NCI-H1092 (cell line): ENCODE measurements at places on chromosomes 11 and 22.

DNA sequence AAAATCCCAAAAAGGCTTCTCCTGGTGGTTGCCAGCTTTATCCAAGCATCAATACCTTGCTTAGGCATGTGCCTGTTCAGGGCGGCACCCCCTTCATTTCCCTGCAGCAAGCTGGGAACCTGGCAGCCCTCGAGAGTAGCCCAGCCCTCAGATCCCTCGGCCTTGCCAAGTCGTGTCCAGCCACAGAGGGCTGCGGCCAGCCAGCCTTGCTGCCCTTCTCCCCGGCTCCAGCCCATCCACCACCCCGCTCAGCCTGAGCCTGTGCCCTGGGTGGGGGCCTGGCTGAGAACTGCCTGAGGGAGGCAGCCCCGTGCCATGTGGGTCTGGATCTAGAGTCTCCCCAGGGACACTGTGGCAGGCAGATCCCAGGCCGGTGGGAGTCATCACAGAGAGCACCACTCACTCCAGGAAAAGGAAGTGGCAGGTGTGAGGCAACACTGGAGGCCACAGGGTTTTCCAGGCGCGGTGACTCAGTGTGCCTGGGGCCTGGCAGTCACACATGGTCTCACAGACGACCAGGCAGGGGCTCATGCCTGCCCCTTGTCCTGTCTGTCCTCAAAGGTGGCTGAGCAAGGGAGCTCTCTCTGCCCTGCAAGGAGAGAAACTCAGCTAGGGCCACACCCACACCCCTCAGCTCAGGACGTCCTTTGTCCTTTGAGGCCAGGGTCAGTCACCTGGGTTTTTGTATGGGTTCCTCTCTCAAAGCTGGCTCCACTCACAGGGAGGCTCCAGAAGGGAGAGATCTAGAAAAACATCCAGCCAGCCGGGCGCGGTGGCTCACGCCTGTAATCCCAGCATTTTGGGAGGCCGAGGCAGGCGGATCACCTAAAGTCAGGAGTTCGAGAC lies 12.2 kb upstream of the CDC42BPG start:
- DNase-seq: no peak

- DNase-seq: no peak
These were observed 14.4 kb upstream of the TBC1D10A start for GRCh38 chr22:30340911-30341685.

- no peak for DNase-seq
These were observed 160.3 kb downstream of the MN1 start for GRCh38 chr22:27641049-27641795.

GRCh38 chr22:21762712-21763581 lies 27.4 kb upstream of the YPEL1 start:
- no peak for DNase-seq

GRCh38 chr22:50620593-50621355 lies 7.2 kb downstream of the ARSA start:
- no peak for DNase-seq

GRCh38 chr11:4882543-4882942 lies 843 bp downstream of the OR51T1 start:
- DNase-seq: peak; percentile 38

- peak; percentile 98 for DNase-seq
These were observed 8.3 kb upstream of the POU2AF1 start for GRCh38 chr11:111387363-111387762.

- DNase-seq: no peak
These were observed 10.1 kb downstream of the STIM1 start for GRCh38 chr11:3865388-3866193.

DNA sequence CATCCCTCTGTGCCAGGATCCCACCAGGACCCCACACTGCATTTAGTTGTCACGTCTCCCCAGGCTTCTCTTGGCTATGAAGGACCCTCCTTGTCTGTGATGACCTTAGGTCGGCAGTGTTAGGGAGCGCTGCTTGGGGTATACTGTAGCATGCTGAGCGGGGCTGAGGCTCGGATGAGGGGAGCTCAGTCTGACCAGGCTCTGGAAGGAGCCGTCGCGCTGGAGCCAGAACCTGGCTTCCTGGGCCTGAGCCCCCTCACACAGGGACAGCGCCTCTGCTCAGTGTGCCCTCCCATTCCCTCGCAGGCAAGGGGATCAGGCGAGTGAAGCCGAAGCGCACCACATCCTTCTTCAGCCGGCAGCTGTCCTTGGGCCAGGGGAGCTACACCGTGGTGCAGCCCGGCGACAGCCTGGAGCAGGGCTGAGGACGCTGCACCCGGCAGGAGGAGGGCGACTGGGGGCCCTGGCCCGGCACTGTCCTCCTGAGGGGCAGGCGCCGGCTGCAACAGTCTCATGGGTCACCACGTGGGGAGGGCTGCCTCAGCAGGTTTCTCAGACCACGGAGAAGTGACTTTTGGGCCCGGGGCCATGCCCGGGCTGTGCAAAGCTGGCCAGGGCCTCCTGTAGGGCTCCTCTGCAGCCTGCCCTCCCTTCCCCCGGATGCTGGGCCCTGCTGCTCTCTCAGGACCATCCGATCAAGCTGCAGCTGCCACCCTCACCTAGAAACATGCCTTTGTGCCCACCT lies 11.5 kb upstream of the NEAT1 start:
- no peak for DNase-seq

- no peak for DNase-seq
These were observed 128.2 kb downstream of the BRD1 start for GRCh38 chr22:49699476-49699875.

DNA sequence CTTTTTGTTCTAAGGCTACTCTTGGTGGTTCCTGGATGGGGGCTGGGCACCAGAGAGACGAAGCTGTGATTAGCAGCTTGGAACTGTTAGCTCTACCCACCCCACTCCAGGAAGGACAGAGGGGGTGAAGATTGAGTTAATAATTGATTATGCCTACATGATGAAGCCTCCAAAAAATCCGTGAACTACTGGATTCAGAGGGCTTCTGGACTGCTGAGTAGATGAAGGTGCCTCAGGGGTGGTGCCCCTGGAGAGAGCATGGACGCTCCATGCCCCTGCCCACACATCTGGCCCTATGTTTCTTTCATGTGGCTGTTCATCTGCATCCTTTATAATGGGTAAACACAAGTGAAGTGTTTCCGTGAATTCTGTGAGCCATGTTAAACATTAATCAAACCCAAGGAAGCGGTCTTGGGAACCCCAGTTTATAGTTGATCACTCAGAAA lies 47.3 kb upstream of the CYP2D6 start:
- no peak for DNase-seq

DNA sequence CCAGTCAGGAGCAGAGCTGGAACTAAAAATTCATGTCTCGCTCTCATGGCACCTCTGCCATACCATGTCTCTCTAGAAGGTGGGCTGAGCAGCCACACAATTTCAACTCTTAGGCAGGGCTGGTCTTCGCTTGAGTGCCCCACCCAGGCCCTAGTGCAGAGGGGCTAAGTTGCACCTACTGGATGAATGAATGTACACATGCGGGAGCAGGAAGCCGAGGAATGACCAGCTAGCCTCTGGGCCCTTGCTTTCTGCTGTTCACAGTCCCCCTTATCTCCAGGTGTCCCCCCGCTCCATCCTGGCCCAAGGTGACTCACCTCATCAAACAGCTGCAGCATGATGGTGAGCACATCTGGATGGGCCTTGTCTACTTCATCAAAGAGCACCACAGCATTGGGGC lies 57.5 kb upstream of the PHOX2A start:
- DNase-seq: no peak

DNA sequence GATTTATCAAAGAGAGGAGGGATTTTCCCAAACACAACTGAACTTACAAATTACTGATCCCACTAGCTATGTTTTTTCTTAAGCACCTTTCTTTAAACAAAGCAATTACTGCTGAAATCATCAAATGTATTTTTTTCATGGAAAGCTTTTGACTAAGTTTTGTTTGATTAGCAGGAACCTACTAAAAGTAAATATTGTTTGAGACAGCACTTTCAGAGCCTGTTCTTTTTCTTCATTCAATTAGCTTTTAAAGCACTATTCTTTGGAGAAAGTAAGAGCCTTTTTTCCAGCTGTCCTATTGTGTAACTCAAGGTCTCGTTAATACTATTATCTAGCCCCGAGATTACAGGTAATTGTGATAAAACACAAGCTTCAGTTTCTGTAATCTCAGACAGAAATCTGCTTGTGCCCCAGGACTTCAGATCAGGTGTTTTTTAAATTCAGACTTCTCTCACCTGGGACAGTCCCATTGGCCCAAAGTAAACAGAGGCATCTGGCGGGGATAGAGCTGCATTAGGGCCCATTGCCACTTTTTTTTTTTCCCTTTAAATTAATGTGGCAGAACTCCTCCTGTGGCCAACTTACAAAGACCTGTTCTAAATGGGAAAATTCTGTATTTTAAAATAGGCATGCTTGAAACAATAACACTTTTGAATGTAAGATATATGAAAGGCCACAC lies 11.0 kb downstream of the CSTPP1 start:
- no peak for DNase-seq

- DNase-seq: peak; percentile 58
These were observed 44.6 kb downstream of the MYO7A start for GRCh38 chr11:77172666-77172982.

DNA sequence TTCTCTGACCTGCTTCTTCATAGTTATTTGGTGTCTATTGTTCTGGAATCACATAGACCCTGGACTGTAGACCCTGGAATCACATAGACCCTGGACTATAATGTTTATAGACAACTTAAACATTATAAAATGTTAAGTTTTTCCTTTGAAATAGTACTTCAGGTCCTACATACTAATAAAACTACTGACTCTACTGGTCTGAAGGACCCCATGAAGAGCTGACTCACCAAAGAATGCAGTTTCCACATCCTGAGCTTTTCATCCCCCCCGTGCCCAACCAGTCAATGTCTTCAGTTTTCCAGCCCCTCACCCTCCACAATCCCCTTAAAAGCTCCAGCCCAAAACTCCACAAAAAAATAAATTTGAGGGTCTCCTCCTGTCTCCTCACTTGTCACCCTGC lies 6.6 kb upstream of the PLEKHA7 start:
- no peak for DNase-seq

DNA sequence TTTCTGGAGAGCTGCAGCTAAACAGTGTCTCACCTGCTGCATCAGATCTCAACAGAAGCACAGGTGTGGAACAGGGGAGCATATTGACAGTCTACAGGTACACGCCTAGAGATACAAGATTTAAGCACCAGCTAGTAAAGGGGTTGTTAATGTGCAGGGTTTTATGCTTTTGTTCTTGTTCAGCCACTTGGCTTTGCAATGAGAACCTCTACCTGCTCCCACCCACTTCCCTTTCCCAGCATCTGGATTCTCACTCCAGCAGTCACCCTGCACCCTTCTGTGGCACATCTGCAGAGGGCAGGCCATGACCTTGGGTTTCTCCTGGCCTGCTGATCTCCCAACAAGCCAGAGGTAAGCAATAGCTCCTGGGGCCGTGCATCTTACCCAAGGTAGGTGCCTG lies 446.6 kb downstream of the BUD13 start:
- no peak for DNase-seq

- no peak for DNase-seq
These were observed 3.2 kb upstream of the RFPL2 start for GRCh38 chr22:32207971-32208480.

DNA sequence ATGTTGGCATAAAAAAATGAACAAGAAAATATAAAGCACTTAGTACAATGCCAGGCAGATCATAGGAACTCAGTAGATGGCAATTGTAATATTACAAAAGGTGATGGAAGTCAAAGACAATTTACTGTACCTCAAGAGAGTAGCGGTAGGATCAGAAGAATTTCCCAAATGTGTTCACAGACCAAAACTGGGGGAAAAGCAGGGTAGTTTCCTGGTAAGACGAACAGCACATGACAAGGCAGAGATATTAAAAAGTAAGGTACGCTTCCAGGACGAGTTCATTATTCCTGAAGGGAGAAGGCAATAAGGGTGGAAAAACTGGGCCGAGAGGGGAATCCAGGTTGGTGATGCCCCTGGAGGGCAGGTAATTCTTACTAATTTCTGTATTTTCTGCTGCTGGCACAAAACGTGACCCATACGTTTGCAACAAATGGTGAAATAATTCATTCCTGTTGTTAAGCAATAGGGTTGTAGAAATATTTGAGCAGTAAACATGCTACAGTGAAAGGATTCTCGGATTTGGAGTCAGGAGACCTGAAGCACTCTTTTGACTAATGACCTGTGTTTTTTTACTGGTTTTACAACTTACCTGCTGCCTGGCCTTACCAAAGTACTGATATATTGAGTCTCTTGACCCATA lies 786 bp upstream of the ANKRD42 start:
- DNase-seq: no peak
